HFFc6 (cell line): ENCODE measurements at places on chromosomes 7 and 10.
A peak's percentile ranks its signal among the peaks of the same experiment; 100 is the strongest.

DNA sequence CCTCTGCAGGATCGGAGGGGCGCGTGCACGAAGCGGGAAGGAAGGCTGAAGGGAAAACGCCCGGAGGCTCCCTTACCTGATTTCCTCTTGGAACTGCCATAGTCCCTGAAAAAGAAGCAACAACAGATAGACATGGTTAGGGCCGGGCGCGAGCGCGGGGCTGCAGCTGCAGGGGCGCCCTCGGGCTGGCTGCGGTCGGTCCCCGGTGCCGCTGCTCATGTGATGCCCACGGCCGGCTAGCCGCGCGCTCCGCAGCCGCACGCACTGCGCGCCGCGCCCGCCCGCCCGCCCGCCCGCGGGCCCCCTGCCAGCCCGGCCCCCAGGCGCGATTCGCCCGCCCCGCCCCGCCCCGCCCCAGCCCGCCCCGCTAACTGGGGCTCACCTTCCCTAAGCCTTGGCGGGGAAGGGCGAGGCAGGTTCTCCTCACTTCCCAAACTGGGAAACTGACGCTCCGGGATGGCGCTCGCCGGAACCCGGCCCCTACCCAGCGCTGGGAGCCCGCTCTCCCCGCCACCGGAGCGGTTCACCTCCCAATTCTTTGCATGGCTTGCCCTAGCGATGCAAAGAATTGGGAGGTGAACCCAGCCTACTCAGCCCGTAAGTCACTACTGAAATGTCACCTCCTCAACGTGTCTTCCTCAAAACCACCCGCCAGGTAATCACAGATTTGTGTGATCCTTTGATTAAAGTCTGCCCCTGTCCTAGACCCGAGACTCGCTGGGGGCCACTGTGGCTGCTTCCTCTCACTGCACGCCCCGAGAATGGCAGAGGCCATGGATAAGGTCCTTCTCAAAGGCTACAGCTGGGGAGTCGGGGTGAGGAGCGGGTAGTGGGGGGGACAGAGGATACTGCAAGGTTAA, 162.2 kb downstream of the SH3PXD2A start:
- DNase-seq = no peak

- no peak for DNase-seq
Measured at GRCh38 chr7:127252778-127253280, at the start of gene GRM8. Gene GRM8 (minus strand): TSS chr7:127252941.

GRCh38 chr10:80498833-80499741, 38.6 kb upstream of the SH2D4B start:
- DNase-seq = peak; percentile 97

GRCh38 chr7:128270826-128271272, 29.8 kb downstream of the LEP start:
- DNase-seq = no peak

- no peak for DNase-seq
Measured at GRCh38 chr7:151148319-151149259, 18.9 kb downstream of the GBX1 start.

DNA sequence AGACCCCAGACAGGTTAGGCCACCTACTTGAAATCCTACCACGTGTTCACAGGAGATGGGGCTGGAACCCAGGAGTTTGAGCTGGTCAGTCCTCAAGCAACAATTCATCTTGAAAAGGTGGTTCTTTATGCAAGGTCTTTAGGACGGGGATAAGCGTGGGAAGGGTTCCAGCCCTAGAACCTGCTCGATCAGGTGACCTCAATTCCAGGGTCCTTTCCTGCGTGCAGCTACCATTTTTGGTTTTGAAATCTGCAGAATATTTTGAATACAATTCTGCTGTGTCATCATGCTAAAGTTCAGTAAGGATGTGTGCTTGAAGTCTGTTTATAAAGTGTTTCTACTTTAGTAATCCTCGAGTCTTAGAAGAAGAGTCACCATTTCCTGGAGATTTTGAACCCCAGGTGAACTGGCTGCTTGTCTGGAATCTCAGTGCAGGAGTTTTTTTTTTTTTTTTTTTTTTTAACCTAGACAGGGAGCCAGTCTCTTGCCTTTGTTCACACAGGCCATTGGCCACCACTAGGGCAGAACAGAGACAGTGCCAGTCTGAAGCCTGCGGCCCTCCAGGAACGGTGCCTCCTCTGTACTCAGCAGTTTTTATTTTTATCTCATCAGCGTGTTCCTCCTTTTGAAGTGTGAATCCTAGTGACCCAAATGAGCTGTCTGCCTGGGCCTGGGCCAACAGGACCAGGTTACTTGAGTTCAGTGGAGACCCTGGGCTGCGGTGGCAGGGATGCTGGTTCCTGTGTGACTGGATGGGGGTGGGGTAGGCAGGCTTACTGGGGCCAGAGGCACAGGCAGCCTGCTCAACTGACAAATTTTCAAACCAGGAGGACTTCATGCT, 54.6 kb downstream of the EEPD1 start:
- peak; percentile 75 for DNase-seq

- no peak for DNase-seq
Measured at GRCh38 chr10:120209124-120209762, 247.8 kb upstream of the PLPP4 start.

GRCh38 chr7:131231381-131232220, 96.1 kb upstream of the MKLN1 start:
- DNase-seq = peak; percentile 4

DNA sequence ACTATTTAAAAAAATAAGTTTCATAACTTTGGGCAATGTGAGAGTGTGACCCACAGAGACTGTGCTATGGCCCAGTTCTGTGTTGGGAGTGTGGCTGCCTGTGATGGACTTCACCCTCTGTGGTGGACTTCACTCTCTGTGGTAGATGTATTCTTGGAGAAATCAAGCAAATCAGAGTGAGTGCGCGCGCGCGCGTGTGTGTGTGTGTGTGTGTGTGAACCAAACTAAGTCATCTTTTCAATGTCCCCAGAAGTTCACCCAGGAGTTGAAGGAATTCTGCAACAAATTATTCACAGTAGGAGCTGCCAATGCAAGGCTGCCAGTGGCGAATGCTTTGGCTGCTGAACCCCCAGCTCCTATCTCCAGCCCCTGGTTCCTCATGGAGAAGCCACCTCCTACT, 184.5 kb downstream of the ADAM12 start:
- DNase-seq = no peak

DNA sequence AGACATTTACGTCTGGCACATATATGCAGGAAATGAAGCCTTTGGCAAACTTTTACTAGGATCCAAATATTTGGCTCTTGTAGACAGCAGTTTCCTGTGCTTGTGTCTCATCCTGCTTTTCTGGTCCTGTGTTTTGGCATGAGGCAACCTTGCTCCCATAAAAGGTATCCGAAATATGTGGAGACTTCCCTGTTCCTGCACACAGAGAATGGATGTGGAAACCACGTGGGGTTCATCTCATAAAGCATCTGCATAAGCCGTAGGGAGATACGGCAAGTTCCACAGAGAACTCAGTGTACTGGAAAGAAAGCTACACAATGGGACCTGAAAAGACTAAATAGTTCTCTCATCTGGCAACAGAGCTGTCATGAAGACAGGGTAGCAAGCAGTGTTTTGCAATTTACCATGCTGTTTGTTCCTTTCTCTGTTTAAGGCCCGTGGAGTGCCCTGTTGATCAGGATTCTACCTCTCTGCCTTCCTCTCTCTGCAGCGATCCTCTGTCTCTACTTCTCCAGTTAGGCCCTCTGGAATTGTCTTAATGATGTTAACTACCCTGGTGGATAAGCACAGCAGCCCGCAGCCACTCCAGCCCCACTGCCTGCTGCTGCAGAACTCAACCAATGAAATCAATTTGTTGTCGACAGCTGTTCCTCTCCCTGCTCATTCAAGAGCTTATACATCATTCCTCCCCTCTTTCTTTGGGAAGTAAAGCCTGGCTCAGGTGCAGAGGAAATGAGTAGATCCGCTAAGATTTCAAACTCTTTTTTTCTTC, 293.6 kb downstream of the CSTF2T start:
- peak; percentile 17 for DNase-seq

GRCh38 chr10:130003787-130004613, 39.9 kb upstream of the EBF3 start:
- no peak for DNase-seq

- DNase-seq = peak; percentile 84
Measured at GRCh38 chr10:99983280-99983988, 26.3 kb downstream of the DNMBP start.

GRCh38 chr7:95577137-95577536, 19.2 kb downstream of the PDK4 start:
- DNase-seq = no peak

DNA sequence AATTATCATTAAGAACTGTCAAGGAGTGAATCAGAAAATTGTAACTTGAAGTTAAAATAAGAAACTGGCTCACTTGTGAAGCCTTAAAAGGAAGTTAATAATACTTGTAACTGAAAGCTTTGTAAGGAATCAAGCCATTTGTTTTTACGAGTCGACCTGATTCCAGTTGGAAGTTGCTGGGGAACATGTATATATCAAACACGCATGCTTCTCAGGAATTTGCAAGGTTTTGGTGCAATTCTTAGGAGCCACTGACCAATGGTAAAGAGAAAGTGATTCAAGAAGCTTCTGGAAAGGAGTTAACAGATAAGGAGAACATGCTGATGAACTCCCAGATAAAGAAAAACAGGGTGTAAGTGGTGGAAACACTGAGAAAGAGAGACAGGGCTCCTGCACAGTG, 56.4 kb downstream of the ETV1 start:
- no peak for DNase-seq

DNA sequence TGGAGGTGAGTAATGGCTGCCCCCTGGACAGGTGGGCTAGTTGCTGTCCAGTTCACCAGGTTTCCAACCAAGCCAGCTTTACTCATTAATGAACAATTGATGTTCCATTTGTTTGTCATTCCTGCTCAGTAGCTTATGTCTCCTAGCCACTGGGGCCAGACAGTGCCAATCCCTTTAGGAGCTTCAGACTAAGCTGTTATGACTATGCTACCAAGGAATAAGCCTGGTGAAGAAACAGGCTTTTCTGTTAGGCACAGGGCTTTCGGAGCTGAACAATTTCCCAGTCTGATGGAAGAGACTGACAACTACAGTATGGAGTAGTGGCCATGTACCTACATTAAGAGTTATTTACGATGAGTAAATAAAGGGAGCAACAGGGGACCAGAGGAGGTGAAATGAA, 2.1 kb upstream of the FMC1 start:
- DNase-seq = no peak

DNA sequence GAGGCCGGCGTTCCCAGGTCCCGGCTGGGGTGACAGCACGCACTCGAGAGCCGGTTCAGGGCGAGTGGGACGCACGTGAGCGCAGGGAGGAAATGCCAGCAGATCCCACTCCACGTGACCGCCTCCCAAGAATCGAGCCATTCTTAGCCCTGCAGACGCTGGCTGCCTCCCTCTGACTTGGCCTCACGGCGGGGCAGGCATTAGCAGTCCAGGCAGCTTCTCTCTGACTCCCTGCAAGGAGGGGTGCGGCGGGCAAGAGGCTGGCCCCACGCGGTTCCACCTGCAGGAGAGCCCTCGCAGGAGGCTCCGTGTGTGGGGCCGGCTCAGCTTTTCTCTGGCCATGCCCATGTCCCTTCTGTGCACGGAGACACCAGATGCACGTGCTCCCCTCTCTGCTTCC, 10.1 kb downstream of the GPR146 start:
- DNase-seq = no peak

DNA sequence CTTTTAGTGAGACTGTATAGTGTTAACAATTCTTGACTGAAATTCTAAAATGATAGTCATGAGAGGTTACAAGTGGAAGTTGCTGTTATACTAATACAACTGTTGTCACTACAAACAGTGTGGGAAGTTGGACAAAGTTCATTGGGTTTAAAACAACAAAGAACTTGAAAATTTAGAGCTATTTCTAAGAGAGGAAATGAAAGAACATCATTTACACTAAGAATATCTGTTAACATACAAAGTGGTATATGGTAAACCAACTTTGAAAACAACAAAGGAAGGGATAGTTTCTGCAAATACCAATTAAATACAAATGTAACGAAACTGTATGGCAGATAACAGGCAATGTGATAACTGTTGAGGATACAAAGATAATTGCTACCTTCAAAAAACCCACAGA, 11.6 kb downstream of the MTPN start:
- no peak for DNase-seq

DNA sequence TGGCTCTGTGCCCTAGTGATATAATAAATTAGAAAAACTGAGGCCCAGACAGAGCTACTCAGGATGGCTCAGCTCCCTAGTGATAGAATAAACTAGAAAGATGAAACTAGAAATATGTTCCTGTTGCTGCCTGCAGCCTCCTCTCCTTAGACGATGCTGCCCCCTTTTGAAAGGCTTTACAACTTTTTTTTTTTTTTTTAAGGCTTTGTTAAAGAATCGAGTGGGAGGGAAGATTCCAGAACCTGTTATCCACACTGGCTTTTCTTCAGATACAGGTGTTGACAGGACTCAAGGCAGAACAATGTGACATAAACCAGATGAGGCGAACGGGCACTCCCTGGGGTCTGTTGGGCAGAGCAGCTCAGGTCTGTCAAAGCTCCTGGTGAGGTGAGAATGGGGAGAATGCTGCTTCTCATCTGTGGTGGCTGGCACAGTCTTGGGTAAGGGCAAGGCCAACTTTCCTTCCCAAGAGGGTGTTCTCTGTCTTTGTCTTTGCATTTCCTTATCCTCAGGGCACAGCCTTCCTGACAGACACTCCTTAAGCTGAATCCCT, 175.1 kb downstream of the COBL start:
- DNase-seq = peak; percentile 25

GRCh38 chr7:49089717-49090116, 165.4 kb downstream of the CDC14C start:
- no peak for DNase-seq

DNA sequence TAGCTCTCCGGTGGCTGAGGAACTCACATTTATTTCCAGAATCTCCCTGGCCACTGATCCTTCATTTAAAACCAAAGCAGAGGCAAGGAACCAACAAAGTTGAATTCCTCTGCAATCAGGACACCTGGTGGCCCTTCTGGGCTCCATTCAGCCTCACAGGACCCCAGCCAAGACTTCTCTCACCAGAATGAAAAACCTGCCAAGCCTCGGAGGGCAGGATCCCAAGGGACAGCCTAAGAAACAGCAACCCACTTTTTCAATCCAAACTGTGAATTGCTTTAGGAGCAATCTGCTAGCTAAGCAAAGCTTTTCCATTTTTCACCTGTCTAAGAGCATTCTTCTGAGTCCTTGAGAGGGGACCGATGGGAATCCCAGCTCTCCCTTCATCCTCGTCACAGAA, 34.6 kb downstream of the OAT start:
- no peak for DNase-seq

DNA sequence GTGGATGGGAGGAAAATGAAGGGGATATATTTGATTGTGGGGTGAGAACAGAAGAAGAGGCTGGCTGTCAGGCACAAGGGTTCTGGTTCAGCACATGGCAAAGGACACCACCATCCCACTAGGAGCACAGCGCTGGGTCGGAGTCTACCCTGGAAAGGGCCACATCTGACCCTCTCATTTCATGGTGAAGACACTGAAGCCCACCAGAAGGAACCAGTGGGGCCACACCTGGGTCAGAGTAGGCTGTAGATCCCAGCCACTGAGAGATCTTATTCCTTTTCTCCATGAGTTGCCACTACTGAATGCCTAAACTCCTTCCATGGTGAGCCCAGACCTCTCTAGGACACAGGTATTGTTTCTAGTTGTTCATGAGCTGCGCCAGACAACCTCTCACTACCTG, 25.8 kb downstream of the SFTPD start:
- DNase-seq = no peak

GRCh38 chr7:131945957-131946544, 389.6 kb upstream of the PODXL start:
- DNase-seq = no peak

GRCh38 chr7:77337456-77337990, 78.6 kb downstream of the GSAP start:
- no peak for DNase-seq

GRCh38 chr10:94137747-94138146, 144.0 kb downstream of the PLCE1 start:
- no peak for DNase-seq

- DNase-seq = no peak
Measured at GRCh38 chr7:107961405-107961804, 41.6 kb downstream of the LAMB1 start.
